ENCODE measurements at places on chromosomes 5 and 9. TPM values are rescaled to one million over a fixed set of nuclear protein-coding genes. Genes with fewer than 3 reads are reported as not detected.

The NFX1 gene
- 16.3 TPM for total RNA-seq

The POU5F2 gene
- total RNA-seq, result 0.17 TPM

The SPINK1 gene
- 0.40 TPM for total RNA-seq

The PCAT7 gene
- total RNA-seq, result 1.0 TPM

All from renal cortical epithelial cell (primary cell).